ENCODE measurements at places on chromosomes 3 and 15.
A peak's percentile ranks its signal among the peaks of the same experiment; 100 is the strongest.

DNA sequence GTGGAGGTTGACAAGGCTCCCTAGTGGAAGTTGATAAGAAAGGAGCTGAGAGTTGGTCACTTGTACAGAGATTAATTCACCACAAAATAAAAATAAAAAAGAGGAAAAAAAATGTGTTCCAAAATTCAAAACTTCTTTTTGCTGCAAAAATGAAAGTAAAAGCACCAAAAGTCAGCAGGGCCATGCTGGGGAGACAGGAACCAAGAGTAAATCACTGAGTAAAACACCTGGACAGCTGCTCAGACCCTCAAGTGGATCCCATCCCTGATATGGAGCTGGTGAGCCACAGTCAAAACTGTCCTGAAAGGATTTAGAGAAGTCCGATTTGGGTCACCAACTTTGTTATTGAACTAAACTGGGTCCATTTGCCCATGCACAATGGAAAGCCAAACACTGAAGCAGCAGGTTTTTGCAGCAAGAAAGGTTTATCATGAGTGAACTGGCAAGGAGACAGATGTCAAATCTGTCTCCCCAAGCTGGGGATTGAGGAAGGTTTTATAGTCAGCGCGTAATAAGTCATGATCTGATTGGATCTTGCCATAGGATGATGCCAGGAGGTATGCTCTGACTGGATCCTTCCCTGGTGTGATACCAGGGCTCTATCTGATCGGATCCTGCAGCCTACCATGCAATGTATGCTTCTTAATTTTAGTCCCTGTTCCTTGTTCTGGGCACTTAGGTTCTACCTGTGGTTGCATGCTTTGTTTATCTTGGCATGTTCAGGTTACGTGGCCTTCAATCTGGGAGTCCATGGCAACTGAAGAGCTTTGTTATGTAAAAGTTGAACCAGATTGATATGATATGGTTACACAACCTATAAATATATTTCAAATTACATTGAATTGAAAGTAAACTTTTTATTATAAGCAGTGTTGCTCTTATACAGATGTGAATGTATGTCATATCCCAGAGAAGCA, 313.2 kb downstream of the POLQ start:
- peak; percentile 3 for DNase-seq

GRCh38 chr3:53082736-53083135, 36.9 kb upstream of the SFMBT1 start:
- DNase-seq = no peak

- DNase-seq = no peak
Measured at GRCh38 chr3:122916084-122916483, 111.5 kb downstream of the SEMA5B start.

- peak; percentile 47 for DNase-seq
Measured at GRCh38 chr3:160754371-160754854, 1.6 kb upstream of the PPM1L start.

- DNase-seq = no peak
Measured at GRCh38 chr3:12503126-12503957, 19.1 kb downstream of the TSEN2 start.

DNA sequence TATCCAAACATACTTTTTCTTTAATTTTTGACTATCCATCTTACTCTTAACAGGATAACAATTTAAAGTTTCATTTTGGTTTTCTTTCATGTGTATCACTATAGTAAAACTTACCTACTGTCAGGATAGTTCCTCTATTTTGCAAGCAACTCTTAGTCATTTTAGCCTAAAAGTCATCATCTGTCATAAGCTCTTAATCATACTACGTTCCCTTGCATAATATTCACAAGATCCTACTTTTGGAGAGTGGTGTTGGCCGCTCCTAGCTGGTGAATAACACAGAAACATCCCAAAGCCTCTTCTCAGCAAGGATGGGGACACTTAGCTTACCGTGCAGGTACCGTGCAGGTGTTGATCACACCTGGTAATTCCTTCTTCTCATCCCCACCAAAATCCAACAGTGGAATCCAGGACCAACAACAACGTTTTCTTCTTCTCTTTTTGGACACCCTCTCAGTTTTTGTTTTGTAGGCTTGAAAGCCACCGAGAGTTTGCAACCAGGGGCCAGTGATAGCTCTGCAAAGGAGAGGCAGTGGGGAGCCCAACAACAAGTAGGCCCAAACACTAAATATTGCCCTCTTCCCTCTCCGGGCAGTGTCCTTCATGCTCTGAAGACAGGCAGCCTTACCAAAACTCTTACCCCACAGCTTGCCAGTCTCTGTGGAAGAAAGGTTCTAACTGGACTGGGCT, 433 bp downstream of the FILIP1L start:
- no peak for DNase-seq

GRCh38 chr3:29202378-29202777, 78.5 kb upstream of the RBMS3 start:
- no peak for DNase-seq

DNA sequence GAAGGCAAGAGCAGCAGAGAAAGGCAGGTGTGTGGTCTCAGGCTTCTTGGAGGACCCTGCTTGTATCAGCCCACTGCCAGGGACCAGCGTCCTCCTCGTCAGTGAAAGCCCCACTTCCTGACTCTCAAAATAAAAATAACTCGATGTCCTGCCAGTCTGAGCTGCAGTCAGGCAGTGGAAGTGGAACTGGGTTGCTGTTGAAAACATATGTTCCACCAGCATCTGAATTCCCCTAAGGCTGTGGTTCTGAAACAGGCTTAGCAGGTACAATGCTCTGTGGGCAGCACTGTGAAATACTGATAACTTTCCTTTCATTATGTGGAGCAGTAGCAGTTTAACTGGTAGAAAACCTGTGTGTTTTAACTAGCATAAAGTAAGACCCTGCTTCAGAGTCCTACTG, 121.6 kb upstream of the EIF1B start:
- no peak for DNase-seq

GRCh38 chr15:76935620-76936019, 4.1 kb downstream of the RCN2 start:
- DNase-seq = no peak

- DNase-seq = no peak
Measured at GRCh38 chr3:173983343-173983742, 585.8 kb downstream of the NLGN1 start.

- no peak for DNase-seq
Measured at GRCh38 chr3:33749546-33750210, 31.6 kb upstream of the CLASP2 start.

DNA sequence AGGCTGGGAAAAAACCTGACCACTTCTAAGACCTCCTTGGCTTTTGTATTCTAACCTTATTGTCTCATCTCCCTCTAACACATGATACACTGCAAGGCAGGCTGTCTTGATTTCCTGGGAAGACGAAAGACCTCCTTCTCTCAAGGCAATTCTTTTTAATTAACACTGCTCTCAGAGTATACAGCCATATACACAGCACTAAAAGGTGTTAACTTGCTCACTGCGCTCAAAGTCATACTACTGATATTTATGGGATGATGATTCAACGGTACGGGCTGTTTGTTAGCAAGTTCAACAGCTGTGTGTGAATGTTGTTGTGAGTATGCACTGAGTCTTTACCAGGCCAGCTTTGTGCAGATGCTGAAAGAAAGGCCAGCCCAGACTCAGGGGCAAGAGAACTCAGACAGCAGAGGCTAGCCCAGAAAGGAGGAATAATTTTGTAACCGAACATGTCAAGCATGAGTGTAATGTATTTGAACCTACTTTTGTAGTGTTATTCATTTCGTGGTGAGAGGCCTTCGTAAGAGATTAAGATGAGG, 229.9 kb downstream of the IL5RA start:
- no peak for DNase-seq

DNA sequence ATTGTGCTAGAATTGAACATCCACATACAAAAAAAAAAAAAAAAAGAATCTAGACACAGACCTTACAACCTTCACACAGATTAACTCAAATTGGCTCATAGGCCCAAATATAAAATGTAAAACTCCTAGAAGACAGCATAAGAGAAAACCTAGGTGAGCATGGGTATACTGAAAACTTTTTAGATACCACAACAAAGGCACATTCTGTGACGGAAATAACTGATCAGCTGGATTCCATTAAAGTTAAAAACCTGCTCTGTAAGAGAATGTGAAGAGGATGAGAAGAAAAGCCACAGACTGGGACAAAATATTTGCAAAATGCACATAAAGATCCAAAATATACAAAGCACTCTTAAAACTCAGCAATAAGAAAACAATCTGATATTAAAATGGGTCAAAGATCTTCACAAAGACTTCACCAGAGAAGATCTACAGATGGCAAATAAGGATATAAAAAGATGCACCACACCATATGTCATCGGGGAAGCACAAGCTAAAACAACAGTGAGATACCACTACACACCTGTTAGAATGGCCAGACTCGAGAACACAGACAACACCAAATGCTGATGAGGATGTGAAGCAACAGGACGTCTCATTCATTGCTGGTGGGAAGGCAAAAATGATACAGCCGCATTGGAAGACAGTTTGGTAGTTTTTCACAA, 167.9 kb downstream of the PDE8A start:
- DNase-seq = no peak

- DNase-seq = no peak
Measured at GRCh38 chr15:98289747-98290146, 329.2 kb downstream of the ARRDC4 start.

- DNase-seq = no peak
Measured at GRCh38 chr15:57496946-57497869, 94.5 kb upstream of the MYZAP start.

DNA sequence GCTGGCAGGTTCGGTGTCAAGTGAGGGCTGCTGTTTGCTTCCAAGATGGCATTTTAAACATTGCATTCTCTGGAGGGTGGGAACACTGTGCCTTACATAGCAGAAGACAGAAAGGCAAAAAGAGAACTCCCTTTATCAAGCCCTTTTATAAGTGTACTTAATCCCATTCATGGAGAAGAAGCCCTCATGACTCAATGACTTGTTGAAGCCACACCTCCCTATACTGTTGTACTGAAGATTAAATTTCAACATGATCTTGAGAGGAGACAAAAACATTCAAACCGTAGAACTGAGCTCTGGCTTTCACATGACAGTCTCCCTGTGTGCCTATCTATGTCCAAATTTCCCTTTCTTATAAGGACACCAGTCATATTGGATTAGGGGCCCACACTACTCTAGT, 443.4 kb upstream of the CDIN1 start:
- no peak for DNase-seq

- no peak for DNase-seq
Measured at GRCh38 chr3:2772803-2773202, 337.4 kb downstream of the IL5RA start.

- DNase-seq = no peak
Measured at GRCh38 chr3:54873059-54874010, 54.5 kb downstream of the LRTM1 start.

DNA sequence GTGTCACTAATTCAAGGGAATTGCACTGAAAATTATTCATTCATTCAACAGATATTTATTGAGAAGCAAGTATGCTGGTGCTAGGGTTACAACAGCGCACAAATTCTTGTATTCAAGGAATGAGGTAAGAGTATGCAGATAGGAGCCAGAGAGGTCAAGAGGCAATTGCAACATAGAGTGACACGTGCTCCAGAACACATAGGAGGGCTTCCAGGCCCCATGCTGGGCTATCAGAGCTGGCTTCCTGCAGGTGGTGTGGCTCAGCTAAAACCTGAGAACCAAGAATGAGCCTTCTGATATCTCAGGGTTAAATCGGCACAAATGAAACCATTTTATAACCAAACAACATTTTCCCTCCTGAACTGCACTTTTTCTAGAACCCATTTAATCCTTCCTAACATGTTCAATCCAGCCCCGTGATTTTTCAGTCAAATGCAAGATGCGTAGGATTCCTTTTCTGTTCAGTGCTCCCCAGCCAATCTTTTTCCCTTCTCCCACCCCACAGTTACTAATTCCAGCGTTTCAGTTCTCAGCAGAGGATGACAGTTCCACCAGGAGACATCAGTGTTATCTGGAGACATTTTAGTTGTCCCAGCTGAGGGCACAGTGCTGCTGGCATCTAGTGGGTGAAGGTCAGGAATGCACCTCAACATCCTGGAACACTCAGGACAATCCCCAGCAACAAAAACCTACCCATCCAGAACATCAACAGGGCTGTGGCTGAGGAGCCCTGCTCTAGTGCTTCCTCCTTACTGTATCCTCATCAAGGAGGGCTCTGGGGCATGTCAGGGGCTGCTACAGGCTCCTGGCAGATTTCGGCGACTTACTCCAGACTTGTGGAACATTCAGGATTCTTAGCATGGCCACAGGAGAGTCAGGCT, 13.1 kb downstream of the CCR5AS start:
- no peak for DNase-seq

- no peak for DNase-seq
Measured at GRCh38 chr3:174786825-174787224, 72.3 kb upstream of the NAALADL2 start.

GRCh38 chr15:83436513-83437158, 10.5 kb upstream of the SH3GL3 start:
- peak; percentile 24 for DNase-seq

GRCh38 chr15:95394186-95395067, 936.1 kb upstream of the NR2F2 start:
- peak; percentile 25 for DNase-seq

GRCh38 chr3:81462921-81463320, 298.5 kb downstream of the GBE1 start:
- DNase-seq = no peak

GRCh38 chr3:27673701-27674100, 48.4 kb downstream of the EOMES start:
- DNase-seq = no peak

GRCh38 chr15:69848096-69848495, 249.6 kb downstream of the TLE3 start:
- no peak for DNase-seq

DNA sequence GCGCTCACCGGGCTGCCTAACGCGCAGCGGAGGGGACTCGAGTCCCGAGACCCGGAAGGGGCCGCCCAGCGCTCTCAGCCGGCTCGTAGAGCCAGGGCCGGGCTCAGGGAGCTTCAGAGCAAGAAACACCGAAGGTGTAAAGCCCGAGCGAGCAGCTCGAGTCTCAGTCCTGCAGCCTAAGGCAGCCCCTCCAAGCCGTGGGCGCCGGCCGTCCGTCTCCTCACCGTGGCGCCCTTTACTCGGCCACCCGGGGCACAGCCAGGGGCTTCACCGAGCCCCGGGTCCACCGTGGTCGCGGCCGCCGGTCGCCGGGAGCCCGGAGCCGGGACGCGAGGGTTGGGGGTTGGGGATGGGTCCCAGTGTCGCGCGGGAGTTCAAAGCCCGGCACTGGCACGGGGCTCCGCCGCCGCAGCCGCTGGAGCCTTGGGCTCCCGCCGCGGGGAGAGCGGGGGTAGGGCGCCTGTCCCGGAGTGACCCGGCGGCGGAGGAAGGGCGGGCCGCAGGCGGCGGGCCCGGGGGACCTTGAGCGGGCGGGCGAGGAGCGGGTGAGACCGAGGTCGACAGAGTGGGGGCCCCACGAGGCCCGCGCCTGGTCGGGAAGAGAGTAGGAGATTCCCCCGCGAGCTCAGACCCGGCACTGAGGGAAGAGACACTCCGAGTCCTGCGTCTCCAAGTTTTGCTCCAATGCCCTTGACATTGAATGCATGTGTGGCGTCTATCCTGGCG, 26.9 kb upstream of the THRB start:
- no peak for DNase-seq

DNA sequence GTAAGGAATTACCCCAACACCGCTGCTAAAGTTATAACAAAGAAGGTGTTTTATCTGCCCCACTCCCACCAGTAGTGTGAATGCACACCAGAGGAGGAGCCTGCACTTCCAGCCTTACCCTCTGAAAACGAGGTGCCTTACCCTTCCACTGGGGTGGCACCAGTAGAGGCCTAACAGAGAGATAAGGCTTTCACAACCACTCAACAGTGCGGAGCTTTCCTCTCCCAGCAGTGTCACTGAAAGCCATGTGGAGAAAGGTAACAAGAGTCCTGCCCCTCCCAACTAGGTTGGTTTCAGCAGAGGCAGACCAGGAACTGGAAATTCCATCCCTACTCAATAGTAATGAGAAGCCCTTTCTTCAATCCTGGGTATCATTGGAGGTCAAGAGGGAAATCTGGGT, 539.2 kb downstream of the VGLL3 start:
- no peak for DNase-seq

- no peak for DNase-seq
Measured at GRCh38 chr3:22819209-22819608, 383.9 kb upstream of the UBE2E2 start.
